Ureter (tissue), 1 donor: ENCODE measurements at places on chromosomes 13 and 19. TPM values are rescaled to one million over a fixed set of nuclear protein-coding genes. Genes with fewer than 3 reads are reported as not detected.

SYNGR4 gene
- total RNA-seq: not detected

ATP4B gene
- not detected for total RNA-seq

ZNF91 gene
- total RNA-seq: 256 TPM

CEACAM20 gene
- total RNA-seq: not detected

KCNC3 gene
- 22.4 TPM for total RNA-seq

ZNF579 gene
- 14.0 TPM for total RNA-seq

FBXO17 gene
- 14.9 TPM for total RNA-seq
